ENCODE measurements at places on chromosomes 5 and 9. TPM values are rescaled to one million over a fixed set of nuclear protein-coding genes. Genes with fewer than 3 reads are reported as not detected.
A peak's percentile ranks its signal among the peaks of the same experiment; 100 is the strongest.

CER1 gene
- not detected for total RNA-seq

GRCh38 chr9:88781628-88782391, 209.5 kb upstream of the S1PR3 start:
- DNase-seq, result no peak

- DNase-seq, result no peak
Observed at GRCh38 chr9:63859475-63860215, 1425.4 kb downstream of the FOXD4L5 start.

JMY gene
- 15.7 TPM for total RNA-seq

GRCh38 chr5:98774192-98775033, 950 bp downstream of the RGMB start:
- DNase-seq, result no peak

DNA sequence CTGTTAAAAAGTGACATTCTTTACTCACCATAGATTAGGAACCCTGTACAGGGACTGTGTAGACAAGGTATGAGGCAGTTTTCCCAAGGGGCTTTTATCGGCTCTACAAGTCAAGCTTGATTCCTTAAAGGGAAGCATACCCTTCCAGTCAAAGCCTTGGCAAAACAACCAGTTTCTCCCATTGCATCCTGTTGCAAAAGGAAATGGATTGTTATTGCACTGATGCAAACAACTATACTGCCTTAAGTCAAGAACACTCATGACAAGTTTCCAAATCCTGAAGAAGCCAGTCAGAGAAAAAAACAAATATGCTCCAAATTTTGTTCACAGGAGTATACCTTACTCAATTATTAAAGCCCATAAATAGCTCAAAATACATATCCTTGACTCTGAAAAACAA, 67.5 kb downstream of the RGMB start:
- no peak for DNase-seq

NXNL2 gene
- not detected for total RNA-seq

TARS1 gene
- total RNA-seq, result 468 TPM

FAXDC2 gene
- not detected for total RNA-seq

GRCh38 chr9:74935008-74935407, 17.7 kb downstream of the C9orf40 start:
- no peak for DNase-seq

- DNase-seq, result no peak
Observed at GRCh38 chr5:89270901-89271300, 387.9 kb upstream of the MEF2C start.

DNA sequence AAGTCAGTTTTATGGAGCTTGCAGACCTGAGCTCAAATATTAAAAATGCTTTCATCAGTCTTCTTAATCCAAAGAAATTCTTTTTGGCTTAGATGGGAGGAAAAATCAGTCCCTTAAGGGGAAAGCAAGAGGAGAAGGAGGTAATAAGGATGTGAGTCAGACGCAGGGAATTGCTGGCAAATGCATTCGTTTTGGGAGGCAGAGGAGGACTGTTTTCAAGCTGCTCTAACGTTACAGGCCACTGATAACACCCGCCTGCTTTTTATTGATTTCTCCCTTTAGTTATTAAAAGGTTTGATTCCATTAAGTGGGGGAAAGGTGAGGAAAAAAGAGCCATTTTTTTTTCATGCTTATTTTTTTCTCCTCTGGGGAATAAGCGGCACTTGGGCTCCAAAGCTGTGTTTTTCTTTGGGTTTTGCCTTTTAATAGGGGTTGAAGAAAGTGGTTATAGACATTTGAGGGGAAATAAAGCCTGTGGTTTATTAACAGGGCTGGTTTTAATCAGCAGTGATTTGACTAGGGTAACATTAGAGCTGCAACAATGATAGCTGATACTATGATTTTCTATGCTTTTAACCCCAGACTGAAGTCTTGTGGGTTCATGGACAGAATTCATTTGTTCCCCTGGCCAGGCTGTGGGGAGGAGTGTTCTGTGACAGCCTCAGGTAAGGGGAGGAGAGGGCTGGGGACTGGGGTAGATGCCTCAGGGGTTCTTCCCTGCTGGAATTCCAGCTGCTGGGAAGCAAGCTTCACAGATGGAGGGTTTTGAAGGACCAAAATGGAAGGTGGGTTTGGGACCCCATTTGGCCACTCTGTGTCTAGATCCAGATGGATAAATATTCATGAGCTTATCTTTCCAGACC, 225.2 kb downstream of the GAS1 start:
- no peak for DNase-seq

- no peak for DNase-seq
Observed at GRCh38 chr5:172315587-172316493, 32.3 kb upstream of the UBTD2 start.

- no peak for DNase-seq
Observed at GRCh38 chr9:131438190-131438589, 44.3 kb downstream of the PRRC2B start.

STK32A gene
- total RNA-seq, result 0.32 TPM

DNA sequence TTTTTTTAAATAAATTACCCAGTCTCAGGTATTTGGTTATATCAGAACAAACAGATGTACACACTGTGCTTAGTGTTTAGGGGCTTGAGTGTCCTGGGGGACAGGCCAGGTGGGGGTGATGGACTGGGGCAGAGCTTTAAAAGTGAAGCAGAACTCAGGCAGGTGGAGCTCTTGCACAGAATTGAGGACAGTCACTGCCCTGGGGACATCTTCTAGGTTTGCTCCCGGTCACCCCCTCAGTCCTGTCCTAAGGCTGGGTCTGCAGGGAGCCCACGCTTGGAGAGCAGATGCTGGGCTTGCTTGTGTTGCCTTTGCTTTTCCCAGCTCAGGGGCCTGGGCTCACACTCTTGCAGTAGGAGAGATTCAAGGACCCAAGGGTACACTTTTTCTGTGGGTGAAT, 10.8 kb downstream of the GADD45G start:
- DNase-seq, result no peak

DAP gene
- 12.3 TPM for total RNA-seq

PCDHA1 gene
- total RNA-seq, result 0.12 TPM

FOXD4L6 gene
- 0.07 TPM for total RNA-seq

GRCh38 chr5:126335886-126336285, 87.3 kb upstream of the GRAMD2B start:
- DNase-seq, result no peak

GRCh38 chr9:33309903-33310302, 19.6 kb downstream of the NFX1 start:
- no peak for DNase-seq

DNA sequence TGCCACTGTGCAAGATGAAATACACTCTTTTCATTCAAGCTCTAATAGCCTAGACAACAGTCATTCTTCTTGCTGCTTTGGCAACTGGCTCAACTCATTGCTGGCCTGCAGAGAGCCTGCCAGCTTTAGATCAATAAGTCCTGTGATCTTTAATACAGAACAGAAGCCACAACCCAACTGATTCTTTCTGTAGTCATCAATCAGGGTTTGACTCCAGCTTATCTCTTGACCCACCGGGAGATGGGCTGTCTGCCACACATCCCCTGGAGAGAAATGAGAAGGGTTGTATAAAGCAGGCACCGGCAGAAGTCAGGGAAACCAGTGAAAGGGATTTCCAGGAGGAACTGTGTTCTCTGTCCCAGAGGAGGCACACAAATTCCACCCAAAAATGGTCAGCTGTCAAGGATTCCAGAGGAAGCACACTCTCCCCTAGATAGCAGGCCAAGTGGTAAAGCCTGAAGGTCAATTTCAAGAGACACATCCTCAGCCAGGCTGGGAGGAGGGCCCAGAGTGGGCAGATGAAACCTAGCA, 24.5 kb downstream of the LHFPL2 start:
- DNase-seq, result no peak

DNA sequence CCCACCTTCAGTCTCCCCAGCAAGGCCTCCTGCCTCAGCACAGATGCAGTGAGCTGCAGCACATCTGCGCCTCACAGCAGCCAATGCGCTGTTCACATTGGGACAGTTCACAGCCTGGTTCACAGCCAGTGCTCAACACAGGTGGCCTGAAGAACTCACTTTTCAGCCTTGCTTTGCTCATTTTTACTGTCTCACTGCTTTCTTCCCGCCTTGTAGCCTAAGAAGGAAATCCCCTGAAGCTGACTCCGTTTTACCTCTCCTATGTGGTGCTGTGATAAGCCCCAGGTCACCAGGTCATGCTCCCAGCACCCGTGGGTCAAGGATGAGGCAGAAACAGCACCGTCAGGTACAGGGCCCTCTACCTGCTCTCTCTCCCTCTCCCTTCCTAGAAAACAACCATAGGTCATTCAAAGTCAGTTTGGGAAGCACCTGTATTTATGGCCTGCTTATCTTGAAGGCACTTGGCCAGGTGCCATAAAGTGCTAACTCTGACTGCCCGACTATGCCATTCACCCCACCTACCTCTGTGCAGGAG, 1.1 kb downstream of the GCNT4 start:
- DNase-seq, result no peak

- DNase-seq, result no peak
Observed at GRCh38 chr9:87405677-87406542, 91.8 kb upstream of the DAPK1 start.

NME5 gene
- 4.6 TPM for total RNA-seq

GRCh38 chr5:96714951-96715451, 52.8 kb downstream of the CAST start:
- DNase-seq, result peak; percentile 73

DNA sequence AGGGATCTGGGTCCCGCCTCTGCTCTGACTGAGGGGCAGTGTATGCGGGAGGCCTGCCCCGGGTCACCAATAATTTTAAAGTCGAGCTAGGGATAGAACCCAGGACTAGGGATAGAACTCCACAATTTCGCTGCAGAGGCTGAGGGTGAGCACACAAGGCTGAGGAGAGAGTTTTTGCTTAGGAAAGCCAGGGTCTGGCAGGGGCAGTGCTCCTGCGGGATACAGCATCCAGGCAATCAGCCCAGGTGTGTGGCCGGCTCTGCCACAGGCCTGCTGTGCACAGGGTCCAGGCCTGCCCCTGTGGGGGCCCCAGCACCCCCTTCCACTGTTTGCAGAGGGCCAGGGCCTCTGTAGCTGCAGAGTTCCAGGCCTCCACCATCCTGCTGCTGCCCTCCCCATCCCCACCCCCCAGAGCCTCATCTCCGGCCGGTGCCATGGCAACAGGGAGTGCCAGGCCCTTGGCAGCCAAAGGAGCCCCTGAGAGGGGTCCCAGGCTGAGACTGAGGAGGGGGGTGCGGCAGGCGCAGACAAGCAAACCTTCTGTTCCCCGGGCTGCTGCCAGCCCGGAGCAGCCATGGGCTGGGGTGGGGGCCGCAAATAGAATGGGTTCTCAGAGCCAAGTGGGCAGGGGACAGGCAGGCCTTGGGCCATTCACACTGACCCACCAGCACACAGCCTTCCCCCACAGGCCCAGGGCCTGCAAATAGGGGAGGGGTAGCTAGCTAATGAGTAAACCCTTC, 8.6 kb downstream of the PDGFRB start:
- no peak for DNase-seq

Measured in NCI-H460 (cell line).